ENCODE measurements at places on chromosomes 5 and 9.
A peak's percentile ranks its signal among the peaks of the same experiment; 100 is the strongest.

DNA sequence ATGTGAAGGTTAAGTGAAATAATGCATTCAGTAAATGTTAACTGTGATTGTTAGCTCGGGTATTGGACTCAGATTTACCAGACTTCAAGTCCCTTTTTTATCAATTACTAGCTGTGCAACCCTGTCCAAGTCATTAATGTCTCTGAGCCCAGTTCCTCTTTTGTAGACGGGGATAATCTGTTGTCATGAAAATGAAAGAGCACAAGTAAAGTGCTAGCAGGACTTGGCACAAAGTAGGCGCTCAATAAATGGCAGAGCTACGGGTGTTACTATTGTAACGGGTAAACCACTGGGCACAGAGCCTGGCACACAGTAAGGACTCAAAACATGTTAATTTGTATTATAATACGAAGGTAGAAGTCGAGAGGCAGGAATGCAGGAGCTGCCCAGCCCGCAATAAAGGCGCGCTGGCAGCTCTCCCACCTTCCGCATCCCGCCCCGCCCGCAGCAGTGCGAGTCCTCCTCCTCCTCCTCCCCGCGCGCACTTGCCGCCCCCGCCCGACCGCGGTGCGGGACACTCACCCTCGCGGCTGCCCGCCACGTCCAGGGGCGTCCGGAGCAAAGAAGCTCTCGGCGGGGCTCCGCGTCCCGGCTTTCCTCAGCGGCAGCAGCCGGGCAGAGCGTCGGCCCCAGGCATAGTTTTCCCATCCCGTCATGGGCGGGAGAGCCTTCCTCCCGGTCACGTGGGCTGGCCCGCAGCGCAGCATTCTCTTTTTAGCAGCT is at the start of gene C1QTNF2:
C1QTNF2 (minus strand) TSS at position 637 of the 723 bp plus-strand sequence. CDS start 15,615 bp downstream, outside the sequence.
- peak; percentile 87 for DNase-seq

- no peak for DNase-seq
Measured at GRCh38 chr5:69502367-69502766, 9.8 kb downstream of the OCLN start.

- no peak for DNase-seq
Measured at GRCh38 chr9:98921732-98922131, 22.0 kb upstream of the COL15A1 start.

DNA sequence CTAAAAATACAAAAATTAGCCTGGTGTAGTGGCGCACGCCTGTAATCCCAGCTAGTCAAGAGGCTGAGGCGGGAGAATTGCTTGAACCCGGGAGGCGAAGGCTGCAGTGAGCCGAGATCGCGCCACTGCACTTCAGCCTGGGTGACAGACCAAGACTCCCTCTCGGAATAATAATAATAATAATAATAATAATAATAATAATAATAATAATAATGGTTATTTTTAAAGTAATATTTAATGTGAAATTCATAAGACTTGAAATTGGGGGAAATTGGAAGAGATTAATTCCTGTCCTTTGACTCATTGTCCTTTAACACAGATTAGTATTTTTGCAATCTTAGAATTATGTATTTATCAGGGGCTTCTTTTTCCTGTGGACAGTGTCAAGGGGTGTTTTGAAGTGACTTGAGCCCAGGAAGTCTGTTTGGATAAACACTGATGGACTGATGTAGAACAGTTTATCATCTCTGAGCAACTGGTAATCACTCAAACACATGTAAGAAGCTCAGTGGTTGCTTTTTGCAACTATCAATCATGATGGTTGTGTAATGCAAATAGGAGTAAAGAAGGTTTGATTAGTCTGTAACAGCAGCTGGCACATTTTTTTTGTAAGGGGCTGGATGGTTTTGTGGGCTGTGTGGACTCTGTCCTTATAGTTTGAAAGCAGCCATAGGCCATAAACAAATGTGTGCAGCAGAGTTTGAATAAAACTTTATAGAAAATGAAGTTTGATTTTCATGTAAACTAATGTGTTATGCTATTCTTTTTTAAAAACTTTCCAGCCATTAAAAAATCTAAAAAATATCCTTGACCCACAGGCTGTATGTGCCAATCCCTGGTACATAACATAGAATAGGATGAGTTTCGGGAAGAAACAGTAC is 93.5 kb downstream of the F2RL2 start:
- no peak for DNase-seq

GRCh38 chr9:97853844-97854695 is 1.0 kb downstream of the FOXE1 start:
- DNase-seq, result no peak

DNA sequence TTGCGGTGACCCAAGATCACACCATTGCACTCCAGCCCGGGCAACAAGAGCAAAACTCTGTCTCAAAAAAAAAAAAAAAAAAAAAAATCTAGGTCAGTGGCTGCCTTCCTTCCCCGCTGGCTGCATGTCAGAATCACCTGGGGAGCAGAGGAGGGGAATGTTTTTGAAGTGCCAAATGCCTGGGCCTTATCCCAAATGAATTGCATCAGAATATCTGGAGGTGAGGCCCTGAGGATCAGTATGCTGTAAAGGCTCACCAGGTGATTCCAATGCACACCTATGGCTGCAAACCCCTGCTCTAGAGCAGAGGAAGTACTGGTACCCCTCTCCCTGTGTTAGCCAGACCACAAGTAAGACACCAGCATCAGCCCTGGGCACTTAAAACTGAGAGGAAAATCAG is 44.7 kb upstream of the GABRP start:
- DNase-seq, result no peak

GRCh38 chr5:155885199-155885598 is 441.8 kb upstream of the SGCD start:
- no peak for DNase-seq

- DNase-seq, result peak; percentile 34
Measured at GRCh38 chr9:130421802-130422276, 22.9 kb upstream of the ASS1 start.
